Activated CD8-positive, alpha-beta memory T cell treated with anti-CD3 and anti-CD28 coated beads for 1 hour (primary cell): ENCODE measurements at places on chromosomes 5 and 9.

DNA sequence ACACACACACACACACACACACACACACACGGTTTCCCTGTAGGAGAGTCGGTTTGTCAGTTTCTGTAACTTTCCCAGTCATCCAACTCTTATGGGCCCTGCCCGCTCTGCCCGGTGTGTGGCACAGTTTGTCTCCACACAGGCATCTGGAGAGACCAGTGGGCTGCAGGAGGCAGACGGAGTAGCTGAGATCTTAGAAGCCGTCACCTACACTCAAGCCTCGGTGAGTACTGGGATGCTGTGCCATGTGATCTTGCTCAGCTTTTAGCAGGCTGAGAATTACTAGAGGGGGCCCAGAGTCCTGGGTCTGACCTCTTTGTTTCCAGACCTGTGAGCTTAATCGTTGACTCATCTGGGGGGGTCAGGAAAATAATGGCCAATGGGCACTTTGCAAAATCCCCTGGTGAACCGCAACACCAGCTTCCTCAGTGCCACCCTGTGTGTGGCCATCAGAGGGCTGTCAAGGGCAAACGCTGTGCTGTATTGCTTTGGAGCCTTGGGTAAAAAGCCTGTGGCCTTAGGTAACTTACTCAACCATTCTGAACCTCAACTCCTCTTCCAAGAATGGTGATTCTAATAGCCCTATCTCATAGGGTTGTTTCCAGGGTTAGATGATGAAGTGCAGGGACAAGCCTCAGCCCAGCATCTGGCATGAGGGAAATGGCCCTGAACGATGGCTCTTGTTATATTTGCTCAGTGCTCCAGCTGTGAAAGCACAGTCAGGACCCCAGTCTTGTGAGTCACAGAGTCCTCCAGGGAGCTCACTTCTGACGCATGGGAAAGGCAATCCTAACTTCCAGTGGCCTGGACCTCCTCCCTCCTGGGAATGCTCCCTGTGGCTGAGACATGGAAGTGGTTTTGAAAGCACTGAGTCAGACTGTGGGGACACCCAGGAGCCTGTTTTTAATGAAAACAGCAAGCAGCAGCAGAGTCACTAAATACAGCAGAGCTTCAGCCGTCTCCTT, 45.6 kb downstream of the COL15A1 start:
- no peak for DNase-seq

DNA sequence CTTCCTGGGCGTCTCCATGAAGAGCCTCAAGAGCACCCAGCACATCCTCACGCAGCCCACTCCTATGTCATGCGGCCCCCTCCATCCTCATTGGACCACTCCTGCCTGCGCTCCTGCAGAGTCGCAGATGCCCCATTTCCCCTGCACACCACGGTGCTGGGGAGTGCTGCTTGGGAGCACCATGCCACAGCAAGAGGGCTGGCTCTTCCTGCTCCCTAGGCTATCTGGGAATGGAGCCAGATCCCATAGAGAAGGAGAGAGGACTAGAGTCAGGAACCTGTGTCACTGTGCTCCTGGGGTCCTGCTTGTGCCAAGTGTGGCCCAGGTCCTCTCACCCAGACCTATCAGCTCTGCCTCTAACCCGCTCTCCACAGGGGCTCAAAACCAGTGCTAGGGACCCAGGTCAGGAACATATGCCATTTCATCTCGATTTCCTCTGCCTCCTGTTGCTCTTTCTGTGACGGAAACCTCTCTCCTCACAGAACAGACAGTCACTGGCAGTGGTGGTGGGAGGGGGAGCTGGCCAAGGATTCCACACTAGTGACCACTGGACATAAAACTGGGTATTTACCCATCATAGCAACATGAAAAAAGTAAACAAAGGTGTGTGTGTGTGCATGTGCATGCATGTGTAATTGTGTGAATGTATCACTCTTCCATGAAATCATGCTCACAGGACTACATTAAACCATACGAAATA, 178.4 kb downstream of the TTLL11 start:
- no peak for DNase-seq

GRCh38 chr5:73116506-73116905, 3.9 kb upstream of the TMEM171 start:
- DNase-seq: no peak

GRCh38 chr9:5445886-5446285, 4.5 kb upstream of the CD274 start:
- DNase-seq: no peak

- no peak for DNase-seq
Observed at GRCh38 chr9:132121021-132121420, 40.8 kb upstream of the NTNG2 start.

GRCh38 chr5:136820848-136821247, 455.5 kb upstream of the TRPC7 start:
- DNase-seq: no peak

GRCh38 chr9:26244661-26245451, 566.6 kb upstream of the TUSC1 start:
- no peak for DNase-seq

- DNase-seq: no peak
Observed at GRCh38 chr5:138452720-138453119, 12.6 kb upstream of the EGR1 start.

DNA sequence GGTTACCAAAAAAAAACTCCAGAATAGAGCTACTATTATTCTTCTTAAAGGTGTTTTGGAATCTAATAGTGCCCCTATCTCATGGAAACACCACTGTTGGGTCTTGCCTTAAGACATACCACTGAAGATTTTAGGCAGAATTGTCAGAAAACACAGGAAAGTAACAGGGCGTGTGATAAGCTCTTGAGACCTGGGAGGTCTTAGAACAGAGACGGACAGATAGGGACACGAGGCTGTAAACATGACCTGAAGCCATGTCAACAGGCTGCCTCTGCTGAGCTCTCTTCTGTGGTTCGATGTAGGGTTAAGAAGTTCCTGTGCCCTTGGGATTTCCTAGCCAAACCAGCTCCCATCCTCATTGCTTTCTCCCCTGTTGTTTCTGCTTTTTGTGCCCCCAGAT, 69.3 kb downstream of the CTSL start:
- no peak for DNase-seq

GRCh38 chr5:148923023-148923422, 96.6 kb downstream of the ADRB2 start:
- no peak for DNase-seq

DNA sequence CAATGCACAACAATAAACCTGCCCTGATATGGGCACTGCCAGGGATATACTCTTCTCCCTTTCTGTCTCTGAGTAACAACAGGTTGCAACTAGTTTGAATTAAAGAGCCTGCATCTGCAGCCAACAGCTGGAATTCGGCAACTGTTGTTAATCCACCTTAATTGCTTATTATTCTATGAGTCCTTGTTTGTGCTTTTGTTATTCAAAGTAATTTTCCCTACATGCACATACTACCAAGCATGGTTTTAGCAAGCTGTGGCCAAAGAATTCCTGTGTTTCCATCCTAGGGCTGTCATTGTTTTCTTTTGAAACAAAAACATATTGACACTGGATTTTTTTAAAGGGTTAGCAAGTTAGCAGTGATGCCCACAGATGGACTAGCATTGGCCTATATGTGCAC, 171.5 kb downstream of the EFNA5 start:
- DNase-seq: no peak

- DNase-seq: no peak
Observed at GRCh38 chr5:155193029-155193428, 179.5 kb downstream of the KIF4B start.

GRCh38 chr5:66959653-66960052, 236.9 kb downstream of the CD180 start:
- DNase-seq: no peak

DNA sequence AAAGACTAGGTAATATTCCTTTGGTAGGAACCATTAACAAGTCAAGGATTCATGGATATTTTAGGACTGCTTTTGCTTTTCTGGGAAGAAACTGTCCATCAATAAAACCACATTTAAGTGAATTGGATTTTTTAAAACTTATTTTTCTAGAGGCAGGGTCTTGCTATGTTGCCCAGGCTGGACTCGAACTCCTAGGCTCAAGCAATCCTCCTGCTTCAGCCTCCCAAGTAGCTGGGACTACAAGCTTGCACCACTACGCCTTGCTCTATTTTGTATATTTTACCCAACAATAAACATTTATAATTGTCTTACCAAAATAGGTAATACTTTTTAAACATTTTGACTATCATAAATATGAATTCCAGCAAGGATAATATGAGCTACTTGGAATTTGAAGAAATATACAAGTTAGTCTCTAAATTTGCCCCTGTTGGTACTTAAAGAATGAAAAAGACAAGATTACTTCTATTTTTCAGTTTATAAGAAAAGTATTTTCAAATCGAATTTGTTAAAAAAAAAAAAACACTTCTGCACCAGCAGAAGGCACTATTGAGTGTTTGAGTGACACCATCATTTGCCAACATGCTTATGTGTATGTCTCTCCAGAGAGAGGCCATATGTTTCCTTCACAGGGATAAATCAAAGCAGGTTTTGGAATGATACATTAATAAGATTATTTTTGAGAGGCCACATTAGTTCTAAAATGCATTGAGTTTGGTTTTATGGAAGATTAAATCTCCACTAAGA, 60.0 kb upstream of the CARTPT start:
- no peak for DNase-seq

GRCh38 chr5:35188031-35188457, 42.2 kb downstream of the PRLR start:
- no peak for DNase-seq

DNA sequence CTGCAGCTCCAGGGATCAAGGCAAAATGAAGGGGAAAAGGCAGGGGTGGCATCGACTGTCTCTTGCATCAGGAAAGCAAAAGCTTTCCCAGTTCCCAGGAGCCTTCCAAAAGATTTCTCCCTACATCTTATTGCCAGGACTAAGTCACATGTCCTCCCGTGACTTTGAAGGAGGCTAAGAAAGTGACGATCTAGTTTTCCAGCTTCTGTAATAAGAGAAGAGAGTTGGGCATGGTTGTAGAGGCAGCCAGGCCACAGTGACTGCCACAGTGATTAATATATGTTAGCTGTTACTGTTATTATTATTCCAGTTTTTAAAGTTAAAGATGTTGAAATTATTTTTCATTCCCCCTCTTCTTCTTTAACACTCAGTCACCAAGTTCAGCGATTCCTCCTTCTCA, 77.1 kb downstream of the RMI1 start:
- no peak for DNase-seq

DNA sequence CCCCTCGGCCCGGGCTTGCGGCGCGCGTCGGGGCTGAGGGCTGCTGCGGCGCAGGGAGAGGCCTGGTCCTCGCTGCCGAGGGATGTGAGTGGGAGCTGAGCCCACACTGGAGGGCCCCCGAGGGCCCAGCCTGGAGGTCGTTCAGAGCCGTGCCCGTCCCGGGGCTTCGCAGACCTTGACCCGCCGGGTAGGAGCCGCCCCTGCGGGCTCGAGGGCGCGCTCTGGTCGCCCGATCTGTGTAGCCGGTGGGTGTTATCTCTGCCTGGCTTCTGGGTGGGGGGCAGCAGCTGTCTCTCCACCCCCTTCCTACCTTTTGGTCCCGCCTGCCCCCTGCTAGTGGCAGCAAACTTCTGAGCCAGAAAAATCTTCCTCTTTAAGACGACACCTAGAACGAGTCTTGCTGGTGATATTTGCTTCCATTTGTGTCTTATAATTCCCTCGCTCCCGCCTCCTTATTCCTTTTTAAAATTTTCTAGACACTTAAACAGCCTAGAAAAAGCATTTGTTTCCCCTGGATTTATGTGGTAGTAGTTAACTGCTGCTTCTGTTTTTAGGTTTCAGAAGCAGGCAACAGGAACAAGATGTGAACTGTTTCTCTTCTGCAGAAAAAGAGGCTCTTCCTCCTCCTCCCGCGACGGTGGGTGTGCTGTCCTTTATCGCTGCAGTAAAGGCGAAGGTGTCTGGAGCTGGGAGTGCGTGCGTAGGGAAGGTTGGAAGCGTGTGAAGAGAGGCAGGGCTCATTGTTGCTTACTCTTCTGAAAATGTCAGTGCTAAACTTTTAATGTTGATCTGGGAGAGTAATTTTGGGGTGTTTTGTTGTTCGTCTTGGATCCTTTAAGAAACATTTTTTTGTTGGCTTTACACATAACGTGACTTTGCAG, 554 bp downstream of the JAK2 start:
- no peak for DNase-seq

DNA sequence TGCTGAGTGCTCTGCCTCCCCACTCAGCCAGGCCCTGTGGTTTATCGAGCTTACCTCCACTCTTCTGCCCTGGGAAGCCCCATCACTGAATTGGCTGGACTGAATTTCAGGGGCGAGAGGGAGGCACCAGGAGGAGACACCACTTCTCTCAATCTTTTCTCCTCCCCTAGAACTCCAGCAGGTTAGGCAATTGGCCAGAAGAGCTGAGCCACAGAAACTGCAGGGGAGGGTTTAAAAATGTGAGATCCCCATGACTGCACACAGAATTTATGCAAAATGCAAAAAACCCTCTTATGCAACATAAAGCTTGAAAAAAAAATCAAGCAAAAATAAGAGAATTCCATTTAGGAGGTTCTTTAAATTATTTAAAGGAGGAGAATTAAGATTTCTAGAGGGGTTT, 29.9 kb downstream of the TUT7 start:
- no peak for DNase-seq

- peak; percentile 14 for DNase-seq
Observed at GRCh38 chr9:131361202-131361833, 32.6 kb upstream of the PRRC2B start.

DNA sequence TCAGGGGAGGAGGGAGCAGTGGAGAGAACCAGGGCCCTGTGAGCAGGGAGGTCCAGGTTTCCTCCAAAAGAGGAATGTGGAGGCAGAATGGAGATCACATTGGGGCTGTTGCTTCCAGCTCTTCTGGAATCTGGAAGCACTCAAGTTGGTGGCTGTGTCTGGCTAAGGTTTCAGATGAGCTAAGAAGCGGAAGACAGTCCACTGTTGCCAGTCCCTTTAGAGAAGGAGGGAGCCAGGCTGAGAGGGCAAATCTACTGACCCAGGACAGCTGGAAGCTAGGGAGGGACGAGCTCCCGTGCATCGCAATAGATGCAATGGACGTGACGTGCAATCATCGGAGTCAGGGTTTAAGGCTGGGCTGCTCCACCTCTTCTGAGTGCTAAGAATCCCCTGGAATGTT, 71.2 kb downstream of the TENT4A start:
- DNase-seq: no peak

DNA sequence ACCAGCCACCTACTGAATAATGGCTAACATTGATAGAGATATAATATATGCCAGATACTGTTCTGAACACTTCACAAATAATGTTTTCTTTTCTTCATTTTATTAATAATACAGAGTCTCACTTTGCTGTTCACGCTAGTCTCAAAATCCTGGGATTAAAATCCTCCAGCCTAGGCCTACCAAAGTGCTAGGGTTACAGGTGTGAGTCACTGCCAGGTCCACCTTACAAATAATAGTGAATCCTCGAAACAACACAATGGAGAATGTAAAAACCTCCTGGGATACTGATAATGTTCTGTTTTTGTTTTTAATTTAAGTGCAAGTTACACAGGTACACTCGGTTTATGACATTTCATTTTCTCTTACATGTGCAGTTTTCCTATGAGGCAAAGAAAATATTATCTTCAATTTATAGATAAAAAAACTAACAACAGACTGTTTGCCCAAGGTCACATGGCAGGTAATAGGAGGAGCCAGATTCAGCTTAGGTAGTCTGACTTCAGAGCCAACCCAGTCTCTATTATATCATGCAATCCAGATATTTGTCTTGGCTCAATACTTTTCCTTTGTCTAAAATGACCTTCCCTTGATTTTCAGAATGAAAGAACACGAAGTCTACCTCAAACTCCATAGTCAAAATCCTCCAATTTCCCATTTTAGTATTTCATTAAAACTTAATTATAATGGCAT, 7.8 kb downstream of the ZFR start:
- DNase-seq: no peak
